AG20443 (cell line): ENCODE measurements at places on chromosomes 1 and 21.

DNA sequence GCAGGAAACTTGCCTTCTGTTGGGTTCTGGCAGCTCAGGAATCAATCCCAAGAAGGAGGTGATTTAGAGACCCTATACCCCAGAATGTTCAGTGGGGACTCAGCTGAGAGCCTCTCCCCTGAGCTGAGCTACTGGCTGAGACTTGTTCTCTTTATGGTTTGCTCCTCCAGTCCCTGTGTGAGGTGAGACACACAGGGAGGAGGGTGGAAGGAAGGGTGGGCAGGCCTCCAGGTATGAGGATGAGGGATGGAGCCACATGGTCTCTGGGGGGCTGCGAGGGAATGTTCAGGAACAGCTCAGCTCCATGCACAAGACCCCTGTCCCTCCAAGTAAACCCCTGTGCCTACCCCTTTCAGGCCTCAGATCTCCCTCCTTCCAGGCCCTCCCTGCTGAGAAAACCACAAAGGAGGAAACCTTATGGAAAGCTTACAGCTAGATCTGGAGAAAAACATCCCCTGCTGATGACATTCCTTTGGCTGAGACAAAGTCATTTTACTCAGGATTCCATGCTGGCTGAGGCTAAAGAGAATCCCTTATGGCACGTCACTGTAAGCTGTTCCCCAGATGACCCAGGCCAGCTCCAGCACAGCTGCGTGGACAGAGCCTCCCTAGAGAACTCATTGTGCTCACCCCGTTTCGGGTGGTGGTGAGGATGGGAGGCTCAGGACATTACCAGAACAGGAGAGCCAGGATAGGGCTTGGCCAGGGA is 91.5 kb upstream of the IPO9 start:
- peak; percentile 85 for DNase-seq

DNA sequence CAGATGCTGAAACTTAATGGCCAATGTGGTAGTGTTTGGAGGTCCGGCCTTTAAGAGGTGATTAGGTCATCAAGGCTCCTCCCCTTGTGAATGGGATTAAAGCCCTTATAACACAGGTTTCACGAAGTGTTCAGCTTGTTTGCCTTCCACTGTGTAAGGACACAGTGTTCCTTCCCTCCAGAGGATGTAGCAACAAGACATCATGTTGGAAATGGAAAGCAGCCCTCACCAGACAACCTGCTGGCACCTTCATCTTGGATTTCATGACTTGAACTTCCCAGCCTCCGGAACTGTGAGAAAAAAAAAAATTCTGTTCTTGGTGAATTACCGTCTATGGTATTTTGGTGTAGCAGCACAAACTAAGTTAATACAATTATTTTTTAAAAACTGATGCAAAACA is 613.8 kb downstream of the KIF26B start:
- DNase-seq, result no peak

DNA sequence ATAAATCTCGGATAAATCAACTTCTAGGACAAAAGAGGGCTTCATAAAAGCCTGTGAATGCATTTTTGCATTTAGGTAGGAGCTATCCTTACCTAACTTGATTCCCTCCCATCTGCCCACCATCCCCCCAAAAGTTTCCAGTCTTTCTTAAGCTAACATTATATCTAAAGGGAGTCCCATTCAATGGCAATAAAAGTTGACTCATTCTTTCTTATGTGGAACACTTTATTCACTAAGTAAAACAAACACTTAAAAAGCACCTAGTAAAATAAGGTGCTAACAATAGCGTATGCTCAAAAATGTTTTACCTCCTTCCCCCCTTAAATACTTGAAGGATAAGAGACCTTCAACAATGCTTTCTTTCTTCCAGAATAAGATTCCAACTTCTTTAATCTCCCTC is 83.8 kb downstream of the GON4L start:
- no peak for DNase-seq

GRCh38 chr1:84995484-84996334 is 1.2 kb downstream of the MCOLN2 start:
- DNase-seq, result no peak

GRCh38 chr1:6440198-6441126 is 15.9 kb downstream of the ESPN start:
- DNase-seq, result peak; percentile 80

GRCh38 chr1:19672237-19672636 is 7.6 kb downstream of the HTR6 start:
- no peak for DNase-seq

DNA sequence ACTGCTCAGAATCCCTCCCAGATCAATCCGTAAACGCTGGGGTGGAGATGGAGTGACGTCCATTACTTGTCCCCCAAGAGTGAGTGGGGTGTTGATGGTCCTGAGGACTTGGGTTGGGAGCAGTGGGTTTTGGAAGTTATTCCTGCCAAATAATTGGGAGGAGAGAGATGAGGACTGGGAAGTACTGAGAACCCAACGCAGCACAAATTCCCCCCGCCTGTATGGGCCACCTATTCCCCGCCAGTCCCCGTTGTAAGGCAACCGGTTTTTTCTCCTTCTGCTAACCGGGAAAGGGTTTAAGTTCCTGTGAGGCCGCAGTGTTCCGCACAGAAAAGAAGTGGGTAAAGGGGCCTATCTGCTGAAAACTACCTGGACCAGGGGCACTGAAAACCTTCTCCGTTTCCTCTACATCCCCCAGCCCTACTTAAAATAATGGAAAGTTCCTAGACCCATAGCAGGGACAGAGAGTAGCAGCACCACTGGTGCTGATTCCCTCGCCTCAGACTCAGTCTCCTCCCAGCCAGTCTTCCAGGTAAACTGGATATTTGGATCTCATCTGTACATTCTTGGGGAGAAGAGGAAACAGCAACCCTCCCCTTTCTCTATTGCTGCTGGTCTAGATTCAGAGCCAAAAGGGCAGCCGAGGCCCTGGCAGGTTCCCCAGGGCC is 738 bp downstream of the LURAP1 start:
- DNase-seq, result peak; percentile 39

DNA sequence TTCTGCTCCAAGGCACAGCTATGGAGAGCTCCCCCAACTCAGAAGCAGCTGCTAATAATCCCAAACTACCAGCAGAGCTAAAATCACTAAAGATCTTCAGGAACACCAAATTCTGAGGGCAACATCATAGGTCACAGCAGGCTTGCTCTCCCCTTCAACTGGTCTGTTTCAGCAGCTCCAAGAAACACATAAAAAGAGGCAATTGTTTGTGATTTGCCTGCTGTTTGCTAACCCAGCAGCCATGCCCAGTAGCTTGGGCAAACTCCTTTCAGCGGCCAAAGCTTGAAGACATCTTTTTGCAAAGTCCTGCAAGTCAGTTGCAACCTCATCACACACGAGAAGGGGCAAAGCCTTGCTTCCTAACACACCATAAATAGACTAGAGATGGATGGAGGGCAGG is 8.9 kb downstream of the ERI3 start:
- no peak for DNase-seq

- DNase-seq, result no peak
Measured at GRCh38 chr1:82560566-82560965, 759.8 kb downstream of the ADGRL2 start.

GRCh38 chr1:63671514-63671913 is 78.3 kb downstream of the PGM1 start:
- DNase-seq, result no peak

- DNase-seq, result no peak
Measured at GRCh38 chr1:4393191-4393590, 261.2 kb upstream of the AJAP1 start.

DNA sequence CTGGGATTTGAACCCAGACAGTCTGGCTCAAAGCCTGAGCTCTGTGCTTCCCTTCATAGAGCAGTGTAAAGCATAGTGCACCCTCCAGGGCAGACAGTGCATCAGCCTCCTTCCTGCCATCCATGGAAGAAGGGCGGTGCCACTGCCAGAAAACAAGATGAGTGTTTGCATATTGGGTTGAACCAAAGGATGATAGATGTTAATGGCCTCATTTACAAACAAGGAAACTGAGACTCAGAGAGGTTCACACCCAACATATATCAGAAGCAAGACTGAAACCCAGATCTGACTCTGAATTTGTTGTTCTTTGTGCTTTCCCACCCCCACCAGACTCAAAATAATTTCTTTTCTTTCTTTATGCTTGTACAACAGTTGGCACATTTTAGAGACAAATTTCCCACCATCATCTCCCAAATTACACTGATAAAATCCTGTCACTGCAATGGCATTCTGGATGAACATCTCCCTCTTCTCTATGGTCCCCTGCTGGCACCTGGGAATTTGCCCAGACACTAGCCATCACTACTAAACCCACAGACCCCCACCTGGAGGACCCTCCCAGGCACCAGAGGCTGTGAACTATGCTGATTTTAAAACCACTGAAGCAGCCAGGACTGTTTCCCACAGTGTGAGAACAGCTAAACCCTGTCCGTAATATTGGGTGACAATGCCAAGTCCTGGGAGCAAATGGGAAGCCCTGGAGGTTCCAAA is 45.4 kb upstream of the MPZL1 start:
- DNase-seq, result no peak

DNA sequence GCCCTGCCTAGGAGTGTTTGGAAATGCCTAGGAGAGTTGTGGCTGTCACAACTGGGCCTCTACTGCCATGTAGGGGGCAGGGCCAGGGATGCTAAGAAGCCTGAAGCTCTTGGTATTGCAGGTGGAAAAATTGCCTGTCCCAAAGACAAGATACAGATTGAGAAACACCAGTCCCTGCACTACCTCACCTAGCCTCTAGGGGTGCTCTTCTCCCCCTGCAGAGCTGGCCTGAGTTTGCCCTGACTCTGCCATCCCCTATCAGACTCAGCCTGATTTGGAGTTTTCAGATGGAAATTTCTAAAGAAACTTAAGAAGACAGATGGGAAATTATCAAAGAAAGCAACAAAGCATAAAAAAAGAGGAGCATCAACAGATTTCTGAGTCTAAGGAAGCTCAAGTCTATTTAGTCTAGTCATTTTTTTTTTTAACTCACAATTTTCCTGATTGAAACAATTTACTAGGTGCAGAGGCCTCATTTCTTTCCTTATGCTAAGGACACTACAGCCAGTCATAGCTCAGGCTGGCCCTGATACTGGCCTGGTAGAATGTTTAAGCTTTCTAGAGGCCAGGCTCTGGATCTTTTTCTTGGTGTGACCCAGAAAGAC is 61.4 kb upstream of the LRRN2 start:
- peak; percentile 70 for DNase-seq

- DNase-seq, result no peak
Measured at GRCh38 chr1:230922620-230923019, 54.3 kb upstream of the C1orf198 start.

DNA sequence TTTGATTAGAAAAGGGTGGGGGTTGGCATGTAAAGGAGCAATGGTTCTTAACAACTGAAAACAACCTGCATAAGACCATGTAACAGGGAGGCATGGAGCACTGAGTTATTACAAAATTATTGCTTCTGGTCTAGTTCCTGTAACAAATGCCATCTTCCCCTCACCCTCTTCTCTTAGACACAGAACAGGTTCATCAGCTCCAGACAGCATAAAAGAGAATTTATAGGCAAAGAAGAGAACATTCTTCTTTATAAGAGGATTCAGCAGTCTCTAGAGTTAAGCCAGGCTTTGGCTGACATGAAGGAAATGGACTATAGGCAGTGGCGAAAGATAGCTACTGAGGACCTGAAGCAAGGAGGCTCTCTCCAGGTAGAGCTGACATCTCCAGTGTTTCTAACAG is 38.9 kb downstream of the RGSL1 start:
- no peak for DNase-seq

GRCh38 chr1:203906932-203907331 is 45.5 kb downstream of the SNRPE start:
- peak; percentile 86 for DNase-seq

DNA sequence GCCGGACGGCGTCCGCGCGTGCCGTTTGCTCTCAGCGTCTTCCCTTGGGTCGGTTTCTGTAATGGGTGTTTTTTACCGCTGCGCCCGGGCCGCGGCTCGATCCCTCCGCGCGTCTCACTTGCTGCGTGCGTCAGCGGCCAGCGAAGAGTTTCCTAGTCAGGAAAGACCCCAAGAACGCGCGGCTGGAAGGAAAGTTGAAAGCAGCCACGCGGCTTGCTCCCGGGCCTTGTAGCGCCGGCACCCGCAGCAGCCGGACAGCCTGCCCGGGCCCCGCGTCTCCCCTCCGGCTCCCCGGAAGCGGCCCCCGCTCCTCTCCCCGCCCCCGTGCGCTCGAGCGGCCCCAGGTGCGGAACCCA is 159.8 kb downstream of the RUNX1 start:
- peak; percentile 50 for DNase-seq

DNA sequence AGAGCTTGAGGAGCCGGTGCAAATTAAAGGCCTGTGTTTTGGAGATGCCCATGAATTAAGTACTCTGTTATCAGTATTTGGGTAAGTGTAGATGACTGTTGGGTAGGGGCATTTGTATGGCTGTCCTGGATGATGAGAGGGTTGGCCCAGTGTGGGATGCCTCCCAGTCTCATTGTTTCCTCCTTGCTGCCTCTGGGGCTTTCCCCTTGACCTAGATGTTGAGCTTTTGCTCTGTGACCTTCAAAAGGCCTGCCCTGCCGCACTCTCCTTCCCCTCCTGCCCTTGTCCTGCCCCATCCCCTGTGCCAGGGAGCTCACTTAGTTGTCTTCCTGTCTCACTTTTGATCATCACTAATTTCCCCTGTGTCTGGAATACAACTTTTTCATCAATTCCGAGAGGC is 10.0 kb downstream of the GALNT2 start:
- no peak for DNase-seq

DNA sequence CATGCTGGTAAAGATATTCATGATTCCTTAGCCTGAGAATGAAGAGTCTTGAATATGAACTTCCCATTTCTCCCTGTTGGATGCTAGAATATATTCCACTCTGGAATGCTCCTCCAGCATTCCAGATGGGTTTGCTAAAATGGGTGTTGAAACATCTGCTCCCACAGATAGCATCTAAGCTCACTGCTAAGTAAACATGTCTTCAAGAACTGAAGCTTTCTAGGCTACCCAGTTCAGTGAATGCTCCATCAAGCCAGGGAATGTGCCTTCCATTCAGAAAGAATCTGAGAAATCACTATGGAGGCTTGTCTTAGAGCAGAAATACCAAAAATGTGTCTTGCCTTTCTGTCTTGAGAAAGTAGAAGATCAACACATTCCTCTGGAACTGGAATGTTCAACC is 81.1 kb downstream of the TNFSF18 start:
- DNase-seq, result peak; percentile 66

GRCh38 chr1:94105957-94106529 is 14.9 kb downstream of the ABCA4 start:
- DNase-seq, result no peak

GRCh38 chr1:67935560-67935959 is 102.3 kb upstream of the GNG12 start:
- DNase-seq, result no peak

DNA sequence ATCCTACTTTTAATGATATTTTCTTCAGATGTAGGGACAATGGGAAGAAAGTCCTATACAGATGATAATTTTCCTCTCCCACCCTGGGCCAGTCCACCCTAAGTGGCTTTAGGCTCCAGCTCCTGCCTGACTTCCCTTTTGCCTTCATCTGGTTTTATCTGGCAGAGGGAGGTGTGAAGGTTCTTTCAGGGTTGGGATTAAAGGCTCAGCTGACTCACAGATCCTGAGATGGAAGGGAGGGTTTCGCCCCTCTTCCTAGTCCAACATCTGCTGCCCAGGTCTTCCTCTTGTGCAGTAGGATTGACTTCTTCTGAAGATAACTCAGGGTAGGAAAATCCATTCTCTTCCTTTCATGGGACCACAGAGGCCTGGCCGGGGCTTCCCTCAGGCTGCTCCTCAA is 362.4 kb upstream of the KAZN start:
- no peak for DNase-seq

- no peak for DNase-seq
Measured at GRCh38 chr1:43272161-43272560, 2.4 kb downstream of the TMEM125 start.

GRCh38 chr1:230208619-230209261 is 141.7 kb downstream of the GALNT2 start:
- DNase-seq, result no peak

- DNase-seq, result no peak
Measured at GRCh38 chr1:201764166-201764565, 64.8 kb upstream of the IPO9 start.

- DNase-seq, result no peak
Measured at GRCh38 chr1:24389231-24389678, 24.3 kb downstream of the STPG1 start.
